Astrocyte (in vitro differentiated cells and primary cell): ENCODE measurements at places on chromosomes 11 and 22.

DNA sequence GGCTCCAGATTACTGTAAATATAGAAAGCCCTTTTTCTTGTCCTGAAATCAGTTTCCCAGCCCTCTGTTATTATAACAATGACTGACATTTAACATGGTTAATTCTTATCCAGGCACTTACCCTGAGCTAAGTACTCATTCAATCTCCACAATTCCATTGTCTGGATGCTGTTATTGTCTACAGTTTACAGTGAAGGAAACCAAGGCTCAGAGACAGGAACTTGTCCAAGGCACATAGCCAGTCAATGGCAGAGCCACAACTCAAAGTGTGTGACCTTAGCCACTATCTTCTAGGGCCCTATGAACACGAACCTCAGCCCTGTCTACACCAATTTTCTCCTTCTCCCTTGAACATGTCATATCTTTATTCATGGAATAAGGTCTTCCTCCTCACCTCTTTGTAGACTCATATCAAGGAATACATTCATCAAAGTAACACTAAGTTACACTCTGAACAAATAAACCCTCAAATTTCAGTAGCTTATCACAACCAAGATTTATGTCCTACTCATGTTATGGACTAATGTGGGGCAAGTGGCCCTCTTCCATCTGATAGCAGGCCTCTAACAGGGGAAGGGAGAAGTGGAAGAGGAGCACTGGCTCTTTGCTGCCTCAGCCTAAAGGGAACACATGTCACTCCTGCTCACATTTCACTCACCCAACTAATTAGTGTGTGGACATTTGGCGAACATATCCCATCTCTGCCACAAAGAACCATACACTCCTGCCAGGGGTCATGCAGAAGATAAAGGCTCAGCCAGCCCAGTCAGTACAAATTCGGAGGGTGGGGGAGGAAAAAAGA lies 39.3 kb upstream of the APLNR start:
- DNase-seq = no peak

- DNase-seq = peak; percentile 24
Observed at GRCh38 chr11:59097113-59097708, 9.8 kb upstream of the FAM111B start.

DNA sequence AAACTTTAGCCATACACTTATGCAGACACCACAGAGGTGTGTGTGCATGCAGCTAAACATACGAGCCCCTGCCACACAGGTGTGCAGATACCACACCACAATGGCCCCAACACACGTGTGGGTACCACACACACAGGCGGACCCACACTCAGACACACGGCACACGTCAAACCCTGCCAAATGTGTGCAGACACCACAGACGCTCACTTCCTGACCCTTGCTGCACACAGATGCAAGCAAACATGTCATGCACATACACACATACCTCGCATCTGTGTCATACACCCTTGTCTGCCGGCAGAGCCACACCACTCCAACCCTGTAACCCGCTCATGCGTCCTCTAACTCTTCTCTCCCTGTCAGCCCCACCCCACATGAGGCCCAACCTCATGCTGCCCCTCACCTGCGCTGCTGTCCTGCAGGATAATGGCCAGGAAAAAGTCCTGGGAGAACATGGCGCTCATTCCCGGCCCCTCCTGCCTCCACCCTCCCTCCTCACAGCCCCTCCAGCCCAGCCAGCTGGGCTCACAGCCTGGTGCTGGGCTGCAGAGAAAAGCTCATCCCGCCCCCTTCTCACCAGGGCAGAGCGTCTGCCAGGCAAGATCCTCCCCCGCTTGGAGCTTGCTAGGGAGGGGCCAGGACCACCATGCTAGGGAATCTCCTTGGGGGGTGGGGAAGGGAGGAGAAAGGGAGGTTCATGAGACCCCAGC lies 14.2 kb downstream of the SMPD1 start:
- peak; percentile 23 for DNase-seq

DNA sequence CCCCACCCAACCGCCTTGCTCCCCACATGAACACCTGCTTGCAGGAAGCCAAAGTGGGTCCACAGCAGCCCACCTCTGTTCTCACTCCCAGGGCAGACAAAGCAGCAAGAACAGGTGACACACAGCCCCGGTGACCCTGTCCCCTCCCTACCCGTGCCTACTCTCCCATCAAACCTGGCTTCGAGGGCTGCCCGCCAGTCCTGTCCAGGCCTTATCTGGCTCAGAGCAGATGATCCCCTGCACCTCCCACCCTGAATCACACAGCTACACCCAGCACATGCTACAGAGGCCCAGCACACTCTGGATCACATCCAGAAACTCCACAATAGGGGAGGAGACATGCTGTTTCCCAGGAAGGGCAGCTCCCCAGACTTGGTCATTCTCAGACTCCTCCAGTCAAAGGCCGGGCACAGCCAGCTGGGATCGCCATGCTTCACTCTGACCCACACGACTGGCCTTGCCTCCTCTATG lies 6.2 kb upstream of the RGL4 start:
- no peak for DNase-seq

DNA sequence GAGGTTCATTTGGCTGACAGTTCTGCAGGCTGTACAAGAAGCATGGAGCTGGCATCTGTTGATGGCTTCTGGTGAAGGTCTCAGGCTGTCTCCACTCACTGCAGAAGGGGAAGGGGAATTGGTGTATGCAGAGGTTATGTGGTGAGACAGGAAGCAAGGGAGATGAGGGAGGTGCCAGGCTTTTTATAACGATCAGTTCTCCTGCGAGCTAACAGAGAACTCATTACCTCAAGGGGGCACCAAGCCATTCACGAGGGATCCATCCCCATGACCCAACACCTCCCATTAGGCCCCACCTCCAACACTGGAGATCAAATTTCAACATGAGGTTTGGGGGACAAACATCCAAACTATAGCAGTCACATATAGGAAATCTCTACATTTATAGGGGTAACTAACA lies 38.7 kb upstream of the E2F8 start:
- no peak for DNase-seq
